Neural progenitor cell (in vitro differentiated cells): ENCODE measurements at places on chromosomes 12 and 14.
A peak's percentile ranks its signal among the peaks of the same experiment; 100 is the strongest.

DNA sequence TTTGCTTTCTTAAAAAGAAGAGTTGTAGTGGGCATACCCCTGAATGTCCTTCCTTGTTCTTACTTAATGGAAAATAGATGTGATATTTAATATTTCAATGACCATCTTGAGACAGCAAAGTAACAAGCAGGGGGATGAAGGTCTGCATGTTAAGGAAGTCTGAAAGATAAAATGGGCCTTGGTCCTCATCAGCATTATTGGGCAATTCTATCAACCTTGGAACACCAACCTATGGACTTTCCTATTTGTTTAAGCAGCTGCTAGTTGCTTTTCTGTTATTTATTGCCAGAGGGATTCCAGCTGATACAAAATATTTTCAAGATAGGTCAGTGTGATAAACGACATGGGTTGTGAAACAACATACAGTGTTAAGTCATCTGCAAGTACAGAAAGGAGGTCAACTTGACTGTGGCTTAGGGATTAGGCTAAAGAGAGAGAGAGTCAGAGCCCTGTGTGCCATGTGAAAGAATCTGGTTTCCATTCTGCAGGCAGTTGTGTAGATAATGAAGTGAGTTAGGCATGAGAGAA is 16.4 kb upstream of the A2M start:
- no peak for DNase-seq

- DNase-seq, result no peak
These were observed 7.8 kb upstream of the PGF start for GRCh38 chr14:74963178-74963704.

DNA sequence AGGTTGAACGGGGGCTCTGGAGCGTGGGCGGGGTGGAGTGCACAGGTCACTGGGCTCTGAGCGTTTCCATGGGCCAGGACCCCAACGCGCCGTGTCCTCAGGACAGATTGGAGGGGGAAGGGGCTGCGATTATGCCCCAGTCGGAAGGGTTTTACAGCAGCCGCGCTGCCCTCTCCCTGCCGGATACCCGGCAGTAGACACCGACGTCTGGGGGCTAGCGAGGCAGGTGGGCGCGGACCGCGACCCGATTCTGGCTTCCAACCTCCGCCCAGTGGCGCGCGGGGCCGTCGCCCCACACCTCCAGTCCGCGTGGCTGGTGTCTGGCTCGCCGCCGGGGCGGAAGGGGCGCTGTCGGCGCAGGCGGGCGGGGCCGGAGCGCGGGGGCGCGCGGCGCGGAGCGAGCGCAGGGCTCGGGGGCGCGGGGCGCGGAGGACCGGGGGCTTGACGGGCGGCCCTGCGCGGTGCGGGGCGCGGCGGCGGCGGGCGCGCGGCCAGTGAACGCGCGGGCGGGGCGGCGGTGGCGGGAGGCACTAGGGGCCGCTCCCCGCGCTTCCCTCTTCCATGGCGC is 2.4 kb upstream of the KIF26A start:
- peak; percentile 75 for DNase-seq

GRCh38 chr14:68535404-68536017 is 257.4 kb downstream of the ZFP36L1 start:
- no peak for DNase-seq

- no peak for DNase-seq
These were observed 27.9 kb downstream of the KCNMB4 start for GRCh38 chr12:70393787-70394499.

GRCh38 chr14:22151121-22151520 is 437.9 kb downstream of the DAD1 start:
- DNase-seq, result no peak

DNA sequence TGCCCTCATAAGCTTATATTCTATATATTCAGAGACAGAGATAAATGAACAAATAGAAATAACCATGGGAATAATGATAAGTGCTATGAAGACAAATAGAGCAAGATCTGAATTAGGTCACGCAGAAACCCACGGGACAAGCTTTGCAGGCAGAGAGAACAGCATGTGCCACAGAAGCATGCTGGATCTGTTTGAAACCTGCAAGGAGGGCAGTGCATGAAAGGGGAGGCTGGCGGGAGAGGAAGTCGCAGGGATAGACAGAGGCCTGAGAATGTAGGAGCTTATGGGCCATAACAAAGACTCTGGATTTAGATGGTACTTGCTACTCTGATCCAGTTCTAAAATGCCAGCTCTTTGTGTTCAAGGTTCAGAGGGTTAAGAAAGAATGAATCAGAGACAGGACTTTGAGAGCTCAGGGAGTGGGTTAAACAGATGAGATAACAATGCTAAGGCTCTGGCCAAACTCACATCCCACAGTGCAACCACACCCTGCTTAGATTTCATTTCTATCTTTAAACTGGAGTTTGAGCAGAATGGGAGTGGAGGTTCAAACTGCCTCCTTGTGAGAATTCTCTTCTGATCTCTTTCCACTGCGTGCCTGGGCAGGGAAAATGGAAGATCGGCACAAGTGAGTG is 49.2 kb upstream of the PPP1R12A start:
- peak; percentile 42 for DNase-seq

- no peak for DNase-seq
These were observed 15.2 kb upstream of the TUBA1B start for GRCh38 chr12:49146406-49146805.
